ENCODE measurements at places on chromosomes 4 and X.

DNA sequence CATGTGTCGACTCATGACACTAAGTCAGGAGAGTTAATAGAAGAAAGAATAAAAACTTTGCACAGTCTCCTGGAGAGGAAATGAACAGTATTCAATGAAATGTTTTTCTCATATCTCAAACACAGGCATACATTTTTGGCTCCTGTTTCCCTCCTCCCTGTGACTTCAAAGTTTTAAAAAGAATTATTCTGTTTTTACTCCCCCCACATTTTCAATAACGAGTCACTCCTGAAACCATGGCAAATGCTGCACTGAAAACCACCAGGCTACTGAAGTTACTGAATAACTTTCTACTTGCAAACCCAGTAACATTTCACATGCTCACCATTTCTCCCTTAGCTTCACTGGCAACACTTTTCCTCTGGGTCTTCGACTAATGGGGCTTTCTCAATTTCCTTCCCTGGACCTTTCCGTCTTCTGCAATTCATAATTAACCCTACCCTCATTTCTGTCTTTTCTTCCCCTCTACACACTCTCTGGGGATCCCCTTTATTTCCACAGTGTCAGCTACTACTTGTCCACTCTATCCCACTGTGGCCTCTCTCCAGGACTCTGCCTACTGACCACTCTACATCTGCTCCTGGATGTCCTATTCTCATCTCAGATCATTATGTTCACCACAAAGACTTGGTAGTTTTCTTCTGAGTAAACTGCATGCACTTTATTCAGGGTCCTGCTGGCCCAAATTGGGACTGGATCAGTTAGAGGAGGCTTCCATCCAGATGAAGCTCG, 225.8 kb upstream of the ETNPPL start:
- DNase-seq: no peak

DNA sequence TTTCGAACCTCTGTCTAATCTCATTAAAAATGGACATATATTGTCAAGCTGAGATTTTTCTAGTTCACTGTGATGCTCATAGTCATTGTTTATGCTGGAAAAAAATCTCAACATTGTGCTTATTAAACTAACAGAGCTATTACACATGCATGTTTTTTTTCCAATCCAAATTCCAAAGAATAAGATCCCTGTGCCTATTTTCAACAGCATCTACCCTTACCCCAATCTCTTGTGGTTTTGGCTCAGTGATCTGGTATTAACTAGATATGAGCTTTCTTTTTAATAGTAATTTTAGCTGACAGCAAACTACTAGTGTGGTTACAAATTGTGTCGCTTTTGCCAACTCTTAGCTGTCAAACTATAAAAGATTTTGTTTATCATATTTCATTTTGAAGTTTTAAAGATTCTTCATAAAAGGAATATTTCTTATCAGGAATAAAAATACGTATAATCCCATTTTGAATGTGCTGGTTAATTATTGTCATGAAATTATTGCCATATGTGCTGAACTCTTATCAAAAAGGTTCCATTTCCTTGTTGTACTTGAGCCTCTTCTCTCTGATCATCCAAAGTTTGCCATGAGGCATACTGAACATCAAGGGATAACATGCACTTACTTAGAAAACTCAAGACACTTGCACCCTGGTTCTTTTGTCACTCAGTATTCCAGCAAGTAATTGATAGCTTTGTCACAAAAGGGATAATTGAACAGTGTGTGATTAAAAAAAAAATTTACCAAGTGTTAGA, 241.2 kb downstream of the ARHGAP24 start:
- no peak for DNase-seq

GRCh38 chrX:129641469-129641868, 13.3 kb downstream of the APLN start:
- no peak for DNase-seq

DNA sequence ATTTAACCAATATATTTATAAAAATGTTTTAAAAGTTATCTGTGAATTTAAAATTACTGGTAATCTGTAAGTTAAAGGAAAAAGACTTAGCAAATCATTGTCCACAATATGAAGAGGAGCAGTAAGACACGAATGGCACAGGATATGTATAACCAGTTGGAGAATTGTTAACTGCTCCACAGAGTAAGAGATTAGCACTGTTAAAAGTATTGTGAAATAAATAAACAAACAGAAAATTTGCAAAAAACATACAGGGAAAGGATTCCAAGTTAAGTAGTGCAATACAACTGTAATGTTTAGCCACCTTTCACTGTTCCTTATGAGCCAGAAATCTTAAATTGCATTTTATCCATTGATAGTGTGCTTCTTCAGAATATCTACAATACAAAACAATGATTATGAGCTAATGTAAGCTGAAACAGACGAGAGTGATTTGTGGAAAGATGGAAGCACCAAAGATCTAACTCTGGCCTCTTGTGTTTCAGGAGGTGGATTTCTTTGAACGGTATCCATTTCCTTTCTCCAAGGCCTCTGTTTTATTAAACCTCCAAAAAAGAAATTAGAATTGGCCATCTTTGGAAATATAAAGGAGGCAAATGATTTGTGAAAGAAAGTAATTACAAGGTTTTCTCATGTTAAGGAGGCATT, 188.4 kb downstream of the UNC5C start:
- no peak for DNase-seq

- no peak for DNase-seq
Measured at GRCh38 chr4:120263618-120264017, 197.0 kb upstream of the MAD2L1 start.

GRCh38 chrX:41384051-41384705, 50.2 kb downstream of the DDX3X start:
- peak; percentile 87 for DNase-seq

All from CD4-positive, CD25-positive, alpha-beta regulatory T cell (primary cell).